ENCODE measurements at places on chromosomes 1 and 21.
A peak's percentile ranks its signal among the peaks of the same experiment; 100 is the strongest.

DNA sequence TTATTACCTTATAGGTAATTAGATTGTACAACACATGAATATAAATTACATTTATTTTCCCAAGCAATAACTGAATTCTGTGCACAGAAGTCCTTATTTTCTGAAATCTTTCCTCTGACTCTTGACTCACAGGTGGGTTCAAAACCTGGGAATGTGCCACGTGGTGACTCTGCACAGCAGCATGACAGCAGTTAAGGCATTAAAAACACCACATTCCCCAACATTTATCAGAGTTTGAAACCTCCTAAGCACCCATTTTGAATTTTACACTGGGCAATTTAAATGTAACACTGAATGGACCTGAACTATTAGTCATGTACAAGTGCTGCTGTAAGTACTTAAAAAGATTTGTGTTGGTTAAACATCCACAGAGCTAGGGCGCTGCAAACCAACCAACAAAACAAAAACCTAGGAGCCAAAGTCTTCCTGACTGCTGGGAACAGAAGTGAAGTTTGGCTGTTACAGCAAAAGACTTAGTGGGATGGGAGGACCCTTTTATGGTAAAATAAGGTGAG is 480.6 kb upstream of the CXADR start:
- no peak for DNase-seq

GRCh38 chr1:245433561-245433960 is 278.8 kb downstream of the KIF26B start:
- DNase-seq, result peak; percentile 5

DNA sequence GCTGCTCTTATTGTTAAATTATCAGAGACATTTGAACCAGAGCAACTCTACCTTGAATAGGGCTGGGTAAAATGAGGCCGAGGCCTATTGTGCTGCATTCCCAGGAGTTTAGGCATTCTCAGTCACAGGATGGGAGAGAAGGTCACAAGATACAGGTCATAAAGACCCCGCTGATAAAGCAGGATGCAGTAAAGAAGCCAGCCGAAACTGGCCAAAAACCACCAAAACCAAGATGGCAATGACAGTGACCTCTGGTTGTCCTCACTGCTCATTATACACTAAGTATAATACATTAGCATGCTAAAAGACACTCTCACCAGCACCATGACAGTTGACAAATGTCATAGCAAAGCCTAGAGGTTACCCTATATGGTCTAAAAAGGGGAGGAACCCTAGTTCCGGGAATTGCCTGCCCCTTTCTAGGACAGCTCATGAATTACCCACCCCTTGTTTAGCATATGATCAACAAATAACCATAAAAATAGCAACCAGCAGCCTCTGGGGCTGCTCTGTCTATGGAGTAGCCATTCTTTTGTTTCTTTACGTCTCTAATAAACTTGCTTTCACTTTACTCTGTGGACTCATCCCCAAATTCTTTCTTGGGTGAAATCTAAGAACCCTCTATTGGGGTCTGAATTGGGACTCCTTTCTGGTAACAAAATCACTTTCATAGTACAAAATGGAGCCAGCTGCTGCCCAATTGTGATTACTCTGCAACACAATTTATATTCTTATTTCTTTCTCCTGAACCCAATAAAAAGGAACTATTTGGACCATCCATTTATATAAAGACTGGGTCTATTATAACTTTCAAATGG is 179.6 kb downstream of the TGFBR3 start:
- DNase-seq, result no peak

DNA sequence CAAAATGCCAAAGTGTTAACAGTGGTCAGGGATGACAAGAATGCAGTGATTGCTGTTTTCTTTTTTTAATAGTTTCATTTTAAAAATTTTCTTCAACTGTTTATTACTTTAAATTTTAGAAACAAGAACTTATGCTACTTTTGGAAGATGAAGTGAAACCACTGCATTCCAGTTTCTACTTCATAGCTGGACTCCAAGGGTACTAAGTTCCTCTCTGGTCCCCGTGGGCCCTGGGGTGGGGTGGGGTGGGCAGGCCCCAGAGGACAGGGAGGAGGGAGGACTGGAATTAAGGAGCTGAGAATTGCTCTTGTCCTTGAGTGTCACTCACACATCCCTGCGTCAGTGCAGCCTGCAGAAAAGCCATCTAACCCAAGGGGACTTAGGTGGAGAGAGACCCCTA is 97.3 kb downstream of the RAVER2 start:
- peak; percentile 37 for DNase-seq

DNA sequence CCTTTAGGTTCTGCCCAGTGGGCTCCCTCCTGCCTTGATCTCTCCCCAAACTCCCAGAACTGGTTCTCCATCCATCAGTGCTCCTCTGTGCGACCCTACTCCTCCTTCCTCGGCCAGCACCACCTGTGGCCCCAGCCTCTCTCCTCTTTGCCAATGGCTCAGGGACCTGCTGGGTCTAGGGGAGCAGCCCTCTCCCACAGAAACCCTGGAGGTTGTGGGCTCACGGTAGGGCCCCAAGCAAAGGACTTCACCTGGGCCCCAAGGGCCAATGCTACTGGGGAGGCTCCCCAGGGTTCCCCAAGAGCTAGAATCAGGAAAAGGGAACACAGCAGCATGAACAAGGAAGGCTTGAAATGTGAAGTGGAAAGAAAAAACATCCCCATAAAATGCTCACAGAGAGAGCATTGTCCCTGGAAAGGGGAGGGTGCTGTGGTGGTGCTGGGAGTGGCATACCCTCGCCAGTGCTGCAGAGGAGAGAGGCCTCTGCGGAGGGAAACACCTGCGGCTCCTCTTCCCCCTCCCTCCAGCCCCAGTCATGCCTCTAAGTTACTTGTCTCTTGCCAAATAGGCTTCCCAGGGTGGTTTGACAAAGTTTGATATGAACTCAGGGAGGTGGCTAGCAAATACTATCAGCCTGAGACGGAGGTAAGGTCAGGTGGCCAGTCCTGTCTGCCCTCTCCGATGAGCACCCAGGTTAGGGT is 2.5 kb downstream of the TMEM63A start:
- DNase-seq, result peak; percentile 8

GRCh38 chr1:72122099-72122880 is 160.0 kb downstream of the NEGR1 start:
- no peak for DNase-seq

- no peak for DNase-seq
Measured at GRCh38 chr1:20124456-20125057, 5.2 kb upstream of the PLA2G2D start.

DNA sequence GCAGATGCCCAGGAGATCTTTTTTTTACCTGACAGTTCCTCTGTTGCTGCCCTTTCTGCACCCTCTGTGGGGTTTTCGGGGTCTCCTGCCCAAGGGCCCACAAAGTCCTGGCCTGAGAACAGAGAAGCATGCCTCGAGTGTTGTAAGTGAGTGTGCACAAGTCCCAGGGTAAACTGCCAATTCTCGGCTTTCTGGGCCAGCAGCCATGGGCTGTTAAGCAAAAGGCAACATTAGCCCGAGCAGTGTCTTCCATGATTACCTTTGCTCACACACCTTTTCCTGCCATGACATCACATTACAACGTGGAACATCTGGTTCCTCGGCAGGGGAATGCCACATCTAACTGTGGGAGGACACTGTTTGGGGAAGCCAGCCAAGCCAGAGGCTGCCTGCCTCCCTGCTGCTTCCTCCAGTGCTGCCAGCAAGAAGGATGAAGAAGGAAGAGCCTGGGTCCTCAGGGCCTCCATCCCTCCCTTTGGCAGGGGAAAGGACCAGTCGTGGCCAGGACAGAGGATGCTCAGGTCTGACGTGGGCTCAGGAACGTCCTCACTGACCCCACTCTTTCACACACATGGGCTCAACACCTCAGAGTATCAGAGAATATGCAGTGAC is 485.9 kb downstream of the OMA1 start:
- no peak for DNase-seq

DNA sequence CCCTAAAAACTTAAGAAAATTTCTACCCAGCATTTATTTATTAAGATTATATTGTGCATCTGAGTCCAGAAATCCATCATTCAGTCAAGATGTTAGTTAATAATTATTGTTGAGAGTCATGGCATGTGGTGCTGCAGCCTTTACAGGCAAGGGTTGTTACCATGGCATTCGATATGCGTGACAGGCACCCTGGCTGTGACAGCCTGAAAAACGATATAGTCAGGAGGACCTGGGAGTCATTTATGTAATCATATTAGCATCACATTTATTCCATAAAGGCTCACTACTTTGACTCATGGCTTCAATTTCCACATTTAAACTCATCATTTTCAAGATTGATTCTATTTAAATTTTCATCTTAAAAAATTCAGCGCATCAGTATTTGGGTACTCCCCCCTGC is 68.0 kb downstream of the CACHD1 start:
- no peak for DNase-seq

DNA sequence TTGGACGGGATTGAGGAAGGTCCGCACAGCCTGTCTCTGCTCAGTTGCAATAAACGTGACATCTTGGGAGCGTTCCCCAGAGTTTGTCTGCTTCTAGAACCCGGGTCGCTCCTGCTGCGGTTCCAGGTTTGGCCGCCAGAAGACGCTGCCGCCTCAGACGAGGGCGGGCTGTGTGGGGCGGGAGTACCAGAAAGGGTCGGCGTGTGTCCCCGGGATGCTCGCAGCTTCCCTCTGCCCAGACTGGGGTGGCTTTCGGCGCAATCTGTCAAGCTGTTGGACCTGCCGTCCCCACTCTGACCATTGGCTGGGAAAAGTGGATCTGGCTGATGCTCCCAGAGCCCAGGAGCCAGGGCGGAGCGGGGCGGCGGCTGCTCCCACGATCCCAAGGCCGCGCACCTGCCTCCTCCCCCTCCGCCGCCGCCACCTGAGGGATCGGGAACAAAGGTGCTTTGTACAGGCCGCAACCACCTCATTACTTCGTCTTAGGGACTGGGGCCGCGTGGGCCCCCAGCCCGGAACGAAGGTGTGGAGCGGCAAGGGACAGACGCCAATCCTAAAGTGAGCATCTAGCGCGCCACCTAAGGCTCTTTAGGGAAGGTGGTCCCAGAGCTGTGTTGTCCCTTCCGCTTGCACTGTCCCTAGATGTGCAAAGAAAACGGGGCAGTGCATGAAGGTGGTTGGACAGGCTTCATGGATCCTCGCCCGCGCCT is 683 bp upstream of the EFNA4 start:
- peak; percentile 79 for DNase-seq

DNA sequence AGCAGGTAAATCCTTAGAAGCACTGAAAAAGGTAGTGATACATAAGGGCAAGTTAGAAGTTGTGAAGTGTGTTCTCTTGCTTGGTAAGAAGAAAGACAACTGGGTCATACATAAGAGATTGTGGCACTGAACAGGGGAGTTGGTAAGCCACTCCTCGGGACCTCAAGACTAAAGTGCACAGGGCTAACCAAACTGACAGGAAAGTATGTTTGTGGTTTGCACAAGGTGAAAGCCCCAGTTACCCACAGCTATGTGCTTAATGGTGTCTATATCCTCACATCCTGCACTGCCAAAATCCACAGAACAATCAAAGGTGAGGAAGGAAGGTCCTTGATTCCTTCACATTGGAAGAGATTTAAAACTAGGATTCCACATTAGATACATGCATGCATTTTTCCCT is 276.5 kb downstream of the DNM3 start:
- DNase-seq, result no peak

GRCh38 chr1:155075535-155075934 is 3.1 kb upstream of the EFNA3 start:
- no peak for DNase-seq

DNA sequence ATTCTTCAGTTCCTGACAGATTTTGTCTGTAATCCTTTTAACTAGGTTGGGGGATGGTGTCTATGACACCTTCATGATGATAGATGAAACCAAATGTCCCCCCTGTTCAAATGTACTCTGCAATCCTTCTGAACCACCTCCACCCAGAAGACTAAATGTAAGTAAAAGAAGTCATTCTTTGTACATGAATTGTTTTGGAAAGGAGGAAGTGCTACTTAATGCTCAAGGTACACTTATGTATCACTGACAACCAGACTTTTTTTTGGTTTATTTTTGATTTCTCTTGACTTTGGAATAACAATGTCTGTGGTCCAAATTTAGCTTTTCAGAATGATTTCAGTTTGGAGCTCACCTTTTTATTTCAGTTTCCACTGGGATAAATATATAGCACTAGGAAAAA is 2.3 kb downstream of the DYRK3 start:
- no peak for DNase-seq

- no peak for DNase-seq
Measured at GRCh38 chr1:168601051-168601450, 24.6 kb downstream of the XCL1 start.

GRCh38 chr1:181169281-181169865 is 80.9 kb downstream of the IER5 start:
- no peak for DNase-seq

Measured in suppressor macrophage (primary cell).